Stimulated activated CD8-positive, alpha-beta memory T cell treated with anti-CD3 and anti-CD28 coated beads, Interleukin-4, amount 100 ng/mL, for 1 hour (primary cell): ENCODE measurements at places on chromosomes 16 and 17.

GRCh38 chr16:87304951-87305350 lies 12.2 kb downstream of the C16orf95 start:
- DNase-seq = no peak

DNA sequence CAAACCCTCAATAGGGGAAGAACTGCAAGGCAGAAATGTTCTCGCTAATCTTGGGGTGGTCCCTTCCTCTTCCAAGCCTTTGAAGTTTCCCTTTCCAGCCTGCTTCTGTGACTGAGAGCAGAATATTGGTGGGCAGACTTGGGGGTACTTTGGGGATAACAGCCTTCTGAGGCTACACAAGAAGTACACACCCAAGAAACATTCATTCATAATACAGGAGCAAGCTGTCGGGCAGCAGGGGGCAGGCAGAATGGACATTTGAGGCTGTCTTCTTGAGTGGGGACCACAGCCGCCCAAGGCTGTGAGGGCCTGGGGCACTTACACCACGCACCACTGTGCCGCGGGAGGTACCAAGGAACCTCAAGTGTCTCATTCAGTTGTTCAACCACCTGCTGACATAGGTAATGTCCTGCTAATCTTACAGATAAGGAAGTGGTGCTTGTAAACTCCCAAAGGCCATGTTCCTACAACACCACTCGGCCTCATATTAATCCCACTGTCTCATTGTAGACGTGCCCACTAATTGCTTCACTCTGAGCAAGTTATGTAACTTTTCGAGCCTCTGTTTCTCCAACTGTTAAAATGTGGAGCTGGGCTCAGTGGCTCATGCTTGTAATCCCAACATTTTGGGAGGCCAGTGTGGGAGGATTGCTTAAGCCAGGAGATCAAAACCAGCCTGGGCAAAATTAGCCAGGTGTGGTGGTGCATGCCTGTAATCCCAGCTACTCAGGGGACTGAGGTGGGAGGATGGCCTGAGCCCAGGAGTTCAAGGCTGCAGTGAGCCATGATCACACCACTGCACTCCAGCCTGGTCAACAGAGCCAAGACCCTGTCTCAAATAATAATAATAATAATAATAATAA lies 2.5 kb upstream of the MRPS23 start:
- DNase-seq = no peak

DNA sequence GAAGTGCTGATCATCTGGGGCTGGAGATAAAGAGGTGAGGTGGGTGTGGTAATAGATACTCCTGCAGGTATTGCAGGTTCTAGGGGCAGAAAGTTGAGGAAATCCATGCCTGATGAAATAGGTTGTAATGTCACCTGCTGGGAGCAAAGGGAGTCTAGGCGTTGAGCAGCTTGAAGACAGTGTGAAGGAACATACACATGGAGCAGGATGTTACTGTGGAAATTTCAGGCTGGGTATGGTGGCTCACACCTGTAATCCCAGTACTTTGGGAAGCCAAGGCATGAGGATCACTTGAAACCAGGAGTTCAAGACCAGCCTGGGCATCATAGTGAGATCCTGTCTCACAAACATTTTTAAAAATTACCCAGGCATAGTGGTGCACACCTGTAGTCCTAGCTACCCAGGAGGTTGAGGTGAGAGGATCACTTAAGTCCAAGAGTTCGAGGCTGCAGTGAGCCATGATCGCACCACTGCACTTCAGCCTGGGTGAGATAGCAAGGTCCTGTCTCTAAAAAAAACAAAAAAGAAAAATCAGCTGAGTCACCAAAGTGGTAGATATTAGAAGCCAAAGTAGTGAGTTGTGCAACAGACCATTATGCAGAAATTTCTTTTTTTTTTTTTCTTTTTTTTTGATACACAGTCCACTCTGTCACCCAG lies 9.1 kb upstream of the CRYBA1 start:
- no peak for DNase-seq

GRCh38 chr17:65547253-65547670 lies 14.2 kb downstream of the AXIN2 start:
- DNase-seq = no peak

DNA sequence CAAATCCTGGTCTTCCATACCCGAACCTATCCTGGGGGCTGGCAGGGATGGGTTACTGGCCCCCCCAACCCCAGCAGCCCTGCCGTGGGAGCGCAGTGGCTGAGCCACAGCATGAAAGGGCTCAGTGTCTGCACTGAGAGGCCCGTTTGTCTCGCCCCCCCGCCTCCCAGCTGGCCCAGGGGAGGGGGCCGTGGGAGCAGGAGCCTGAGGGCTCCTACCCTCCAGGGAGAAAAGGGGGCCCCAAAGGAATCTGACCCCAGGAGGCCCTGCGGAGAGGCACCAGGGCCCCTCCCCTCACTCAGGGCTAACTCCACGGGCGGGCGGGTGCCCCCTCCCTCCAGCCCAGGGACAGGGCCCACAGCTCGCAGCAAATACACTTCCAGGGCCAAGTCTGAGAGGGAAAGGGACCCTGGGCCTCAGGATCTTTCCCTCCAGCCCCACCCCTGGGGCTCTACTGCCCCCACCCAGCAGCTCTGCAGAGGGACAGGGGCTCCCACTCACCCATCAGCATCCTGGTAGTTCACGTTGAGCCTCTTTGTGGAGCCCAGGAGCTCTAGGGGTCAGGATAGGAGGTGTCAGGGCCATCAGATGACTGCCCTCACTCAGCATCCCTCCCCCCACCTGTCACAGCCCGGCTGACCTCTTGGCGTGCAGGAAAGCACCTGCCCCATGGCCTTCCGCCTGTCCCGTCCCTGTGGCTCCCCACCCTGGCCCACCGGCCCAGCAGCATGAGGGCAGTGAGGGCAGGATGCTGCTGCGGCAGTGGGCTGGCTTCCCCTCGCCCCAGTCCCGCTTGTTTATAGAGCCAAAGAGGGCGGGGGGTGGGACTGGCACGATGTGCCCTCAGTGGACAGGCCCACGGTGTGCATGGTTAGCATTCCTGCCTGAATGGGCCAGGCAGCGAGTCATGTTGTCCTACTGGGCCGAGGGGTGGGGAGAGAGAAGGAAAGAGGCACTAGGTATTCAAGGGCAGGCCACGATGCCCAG lies 7.3 kb downstream of the CASKIN2 start:
- DNase-seq = no peak

DNA sequence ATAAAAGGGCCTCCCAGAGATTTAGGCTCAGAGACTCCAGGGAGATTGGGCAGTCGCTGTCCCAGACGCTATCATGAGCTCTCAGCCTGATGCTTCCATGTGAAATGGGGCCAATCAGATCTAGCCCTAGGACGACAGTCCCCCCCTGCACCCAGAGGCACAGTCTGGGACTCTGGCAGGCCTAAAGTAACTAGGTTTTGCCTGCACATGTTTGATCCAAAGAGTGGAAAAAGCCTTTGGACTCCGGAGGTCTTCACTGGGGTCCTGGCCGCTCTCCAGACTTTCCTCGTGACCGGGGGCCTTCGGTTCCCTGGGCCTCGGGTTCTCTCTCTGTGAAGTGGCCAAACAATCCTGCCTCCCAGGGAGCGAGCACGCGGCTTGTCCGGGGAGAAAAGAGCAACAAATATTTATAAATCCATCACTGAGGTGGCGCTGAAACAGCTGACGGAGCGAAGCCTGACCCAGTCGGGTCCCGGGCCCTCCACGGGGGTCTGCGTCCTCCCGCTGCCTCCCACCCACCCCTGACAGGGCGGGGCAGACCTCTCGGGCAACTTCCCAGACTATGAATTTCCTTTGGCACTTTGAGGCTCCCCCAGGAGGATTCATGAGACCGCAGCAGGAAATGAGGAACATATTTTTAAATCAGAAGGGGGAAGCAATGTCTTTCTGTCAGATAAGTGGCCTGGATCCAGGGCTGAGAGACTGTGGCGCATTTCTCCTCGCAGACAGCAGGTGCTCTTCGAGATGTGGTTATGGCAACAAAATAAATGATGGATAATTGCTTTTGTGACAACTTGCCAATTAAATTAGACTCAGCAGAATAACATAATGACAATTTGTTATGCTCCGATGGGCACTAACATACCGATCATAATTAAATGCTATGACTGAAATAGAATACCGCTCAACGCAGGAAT lies 38.9 kb downstream of the MRPS23 start:
- no peak for DNase-seq

- DNase-seq = no peak
These were observed 67.1 kb upstream of the ZNF469 start for GRCh38 chr16:88315543-88316105.

DNA sequence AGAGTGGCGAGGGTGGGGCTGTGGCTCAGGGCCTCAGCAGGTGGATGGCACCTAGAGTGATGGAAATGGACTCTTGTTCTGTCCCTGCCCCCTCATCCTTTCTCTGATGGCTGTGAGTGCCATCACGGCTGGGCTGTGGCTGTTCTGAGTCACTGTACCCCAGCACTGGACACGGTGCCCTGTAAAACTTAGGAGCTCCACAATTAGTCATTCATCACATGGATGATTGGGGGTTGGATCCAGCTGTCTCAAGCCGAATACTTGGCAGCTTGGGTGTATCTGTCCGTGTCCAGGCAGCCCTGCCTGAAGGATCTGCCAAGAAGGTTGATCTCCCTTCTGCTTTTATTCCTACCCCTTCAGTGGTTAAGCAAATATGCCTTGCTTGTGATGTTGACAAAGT lies 295.5 kb upstream of the EEF2KMT start:
- DNase-seq = no peak

DNA sequence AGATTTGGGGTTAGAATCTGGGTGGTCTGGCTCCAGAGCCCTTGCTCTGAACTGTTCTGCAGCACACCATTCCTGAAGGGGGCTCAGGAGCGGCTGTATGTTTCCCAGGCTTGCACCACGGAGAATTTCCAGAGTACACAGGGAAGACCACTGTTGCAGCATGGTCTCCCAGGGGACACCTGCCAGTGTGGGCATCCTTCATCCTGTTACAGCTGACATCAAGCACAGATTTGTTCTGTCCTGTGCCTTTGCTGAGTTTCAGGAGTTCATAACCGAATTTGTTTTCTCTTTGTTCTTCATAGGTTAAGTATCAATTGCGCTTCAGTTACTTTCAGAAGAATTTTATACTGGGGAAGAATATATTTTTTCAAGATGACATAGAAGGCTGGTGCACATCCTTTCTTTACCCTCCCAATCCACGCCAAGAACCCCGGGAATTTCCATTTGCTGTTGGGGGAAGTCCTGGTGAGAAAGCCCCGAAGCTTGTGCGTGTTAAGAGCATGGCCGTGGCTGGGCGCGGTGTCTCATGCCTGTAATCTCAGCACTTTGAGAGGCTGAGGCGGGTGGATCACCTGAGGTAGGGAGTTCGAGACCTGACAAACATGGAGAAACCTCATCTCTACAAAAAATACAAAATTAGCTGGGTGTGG lies 26.3 kb upstream of the ABCA3 start:
- DNase-seq = no peak

GRCh38 chr17:58215685-58216084 lies 3.4 kb downstream of the MKS1 start:
- no peak for DNase-seq

GRCh38 chr16:51565184-51565583 lies 414.1 kb upstream of the SALL1 start:
- DNase-seq = no peak

DNA sequence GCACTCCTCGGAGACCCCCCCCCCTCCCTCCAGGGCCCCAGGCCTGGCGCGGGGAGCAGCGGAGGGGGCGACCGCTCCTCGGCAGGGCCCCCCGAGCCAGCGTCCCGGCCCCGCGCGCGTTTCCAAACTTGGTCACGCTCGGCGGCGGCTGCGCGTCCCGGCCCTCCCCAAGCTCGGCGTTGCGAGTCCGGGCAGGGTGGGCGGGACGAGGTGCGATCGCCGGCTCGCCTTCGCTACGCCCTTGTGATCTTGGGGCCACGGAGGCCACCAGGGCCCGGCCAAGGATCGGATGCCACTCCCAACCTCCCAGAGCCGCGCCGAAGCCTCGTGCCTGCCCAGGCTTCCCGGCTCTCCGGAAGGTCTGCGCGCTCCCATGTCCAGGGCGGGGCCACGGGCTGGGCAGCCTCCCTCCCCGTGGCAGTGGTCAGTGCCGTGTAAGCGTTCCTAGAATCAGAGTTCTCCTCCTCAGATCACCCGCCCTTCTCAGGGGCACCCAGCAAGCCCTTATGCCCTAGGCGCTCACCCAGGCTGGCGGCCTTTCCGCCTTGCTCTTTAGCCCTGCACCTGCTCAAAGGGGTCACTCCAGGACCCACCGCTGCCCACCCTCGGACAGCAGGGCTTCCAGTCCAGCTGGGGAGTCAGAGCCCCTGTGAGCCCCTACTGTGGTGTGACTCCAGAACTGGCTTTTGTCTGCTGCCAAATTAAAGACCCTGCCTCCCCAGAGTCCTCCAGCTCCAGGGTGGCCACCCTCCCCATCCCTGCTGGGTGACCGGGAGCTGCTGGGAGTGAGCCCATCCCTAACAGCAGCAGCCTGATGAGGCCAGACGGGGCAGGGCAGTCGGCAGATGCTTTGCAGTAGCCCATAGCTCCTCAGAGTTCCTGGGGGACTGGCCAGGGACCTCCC lies 12.2 kb upstream of the MRPS23 start:
- no peak for DNase-seq

DNA sequence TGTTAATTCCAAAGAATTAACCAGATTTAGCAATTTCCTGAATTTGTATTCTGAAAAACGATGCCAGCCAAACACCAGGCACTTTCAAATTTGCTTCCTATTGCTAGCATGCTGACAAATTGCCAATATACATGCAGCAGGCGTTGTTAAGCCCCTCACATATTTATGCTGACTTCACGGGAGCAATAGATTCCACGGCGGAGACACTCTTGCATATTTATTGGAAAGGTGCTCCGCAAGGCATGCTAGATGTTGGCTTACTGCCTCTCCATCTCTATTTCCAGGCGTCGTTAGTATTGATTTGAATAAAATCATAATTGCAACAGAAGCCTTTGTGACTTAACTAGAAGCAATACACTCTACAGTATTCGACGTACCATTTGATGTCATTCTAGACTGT lies 211.0 kb upstream of the IRX5 start:
- DNase-seq = no peak

GRCh38 chr16:64384636-64385035 lies 737.2 kb downstream of the CDH11 start:
- no peak for DNase-seq

DNA sequence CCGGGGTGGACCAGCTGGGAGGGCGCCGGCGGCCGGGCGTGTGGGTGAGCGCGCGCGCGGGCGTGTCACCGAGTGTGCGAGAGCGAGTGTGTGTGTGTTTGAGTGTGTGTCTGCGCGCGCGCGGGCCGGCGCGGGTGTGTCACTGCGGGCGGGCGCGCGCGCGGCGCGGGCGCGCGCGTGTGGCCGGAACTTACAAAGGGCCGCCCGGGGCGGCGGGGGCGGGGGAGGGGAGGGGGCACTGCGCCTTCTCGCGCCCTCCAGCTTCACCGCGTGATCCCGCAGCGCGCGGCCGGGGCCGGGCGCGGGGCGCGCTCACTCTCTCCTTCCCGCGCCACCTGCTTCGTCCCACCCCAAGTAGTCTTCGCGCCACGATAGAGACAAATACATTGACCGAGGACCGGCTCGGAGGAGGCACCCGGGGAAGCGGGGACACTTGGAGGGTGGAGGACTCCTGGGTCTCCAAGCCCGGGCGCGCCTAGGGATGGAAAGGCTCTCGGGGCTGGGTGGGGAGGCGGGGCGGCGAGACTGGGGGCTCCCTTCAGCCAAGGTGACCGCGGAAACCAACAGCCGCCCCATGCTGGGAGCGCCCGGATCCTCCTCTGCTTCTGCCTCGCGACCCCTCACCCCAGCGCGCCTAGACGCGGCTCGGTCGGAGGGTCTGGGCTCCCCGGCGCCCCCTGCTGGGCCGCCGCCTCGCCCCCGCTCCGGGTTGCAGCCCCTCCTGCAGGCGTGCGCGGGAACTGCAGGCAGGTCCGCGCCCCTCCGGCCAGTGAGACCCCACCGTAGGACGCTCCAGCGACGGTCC lies at the start of gene SRCIN1:
Gene SRCIN1, minus strand, starts transcription at position 112 of the 805 bp plus-strand sequence. CDS start 247 bp downstream, outside the sequence.
- DNase-seq = no peak
